ENCODE measurements at places on chromosomes 1 and 21.
A peak's percentile ranks its signal among the peaks of the same experiment; 100 is the strongest.

DNA sequence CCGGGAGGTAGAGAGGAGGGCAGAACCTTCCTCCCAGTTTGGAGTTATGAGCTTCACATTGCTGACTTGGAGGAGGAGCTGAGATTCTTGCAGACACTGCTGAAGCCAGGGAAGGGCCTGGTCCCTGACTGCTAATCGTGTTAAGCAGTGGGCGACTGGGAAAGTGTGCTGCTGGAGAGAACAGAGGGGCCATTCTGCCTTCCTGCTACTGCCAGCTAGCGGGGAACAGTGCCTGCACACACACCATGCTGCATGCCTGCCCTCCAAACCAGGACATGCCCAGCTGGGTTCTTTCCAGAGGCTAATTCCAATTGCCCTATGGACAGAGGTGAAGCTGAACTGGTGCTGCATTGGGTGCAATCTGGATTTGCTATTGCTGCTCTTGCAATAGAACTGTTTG lies 281.4 kb downstream of the AJAP1 start:
- H3K27ac ChIP-seq, result no peak overlapping the region
- no peaks in the 10 kb centered on the region for H3K4me1 ChIP-seq
- no peaks in the 10 kb centered on the region for H3K36me3 ChIP-seq
- no peaks in the 10 kb centered on the region for H3K27me3 ChIP-seq

DNA sequence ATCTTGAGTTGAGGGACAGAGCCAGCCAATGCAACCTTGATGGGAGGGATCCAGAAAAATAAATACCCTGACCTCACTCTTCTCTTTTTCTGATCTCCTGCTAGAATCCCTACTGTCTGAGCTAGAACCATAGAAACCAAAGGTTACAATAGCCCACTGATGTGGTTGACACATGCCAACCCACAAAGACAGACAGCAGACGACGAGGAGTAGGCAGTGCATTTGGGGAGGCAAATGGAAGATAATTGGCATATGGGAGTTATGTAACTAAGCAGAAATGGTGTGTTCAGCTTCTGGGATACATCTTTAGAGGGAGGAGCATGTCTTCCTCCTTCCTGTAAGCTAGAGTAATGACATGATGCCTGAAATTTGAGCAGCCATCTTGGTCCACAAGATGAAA lies 171.7 kb upstream of the FGGY start:
- no peaks in the 10 kb centered on the region for H3K27me3 ChIP-seq
- H3K4me1 ChIP-seq, result peaks cover 37% of the 10 kb centered on the region
- no peaks in the 10 kb centered on the region for H3K36me3 ChIP-seq
- no peak for DNase-seq

DNA sequence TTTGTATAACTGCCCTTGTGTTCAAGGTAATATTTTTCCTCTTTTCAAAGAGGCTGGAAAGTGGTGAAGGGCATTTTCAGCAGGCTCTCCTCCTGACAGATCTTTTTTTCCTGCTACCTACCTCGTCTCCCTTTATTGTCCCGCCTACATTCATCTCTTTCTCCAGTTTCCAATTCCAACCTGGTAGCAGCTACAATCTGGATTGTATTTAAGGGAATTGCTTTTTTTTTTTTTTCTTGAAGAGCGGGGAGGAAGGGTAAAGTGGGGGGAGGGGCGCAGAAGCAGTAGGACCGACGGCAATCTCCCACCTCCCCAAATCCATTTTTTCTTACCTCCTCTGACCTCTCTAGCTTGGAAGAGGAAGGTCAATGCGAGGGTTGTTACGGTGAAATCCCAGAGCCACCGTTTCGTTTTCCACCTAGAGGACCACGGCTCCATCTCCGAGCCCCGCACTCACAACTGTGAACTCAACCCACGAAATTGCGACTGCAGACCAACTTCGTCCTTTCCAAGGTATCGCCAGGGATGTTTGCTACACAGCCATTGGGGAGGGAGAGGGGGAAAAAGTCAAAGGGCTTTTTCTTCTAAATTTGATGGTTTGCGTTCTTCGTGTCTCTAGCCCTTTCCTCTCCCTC lies 464 bp downstream of the COL11A1 start:
- peak; percentile 72 for DNase-seq
- H3K4me3 ChIP-seq, result peak overlapping the region; percentile 57
- H3K4me1 ChIP-seq, result peaks cover 39% of the 10 kb centered on the region
- H3K27me3 ChIP-seq, result no peaks in the 10 kb centered on the region
- peaks cover 6% of the 10 kb centered on the region for H3K36me3 ChIP-seq
- peak overlapping the region; percentile 68 for H3K27ac ChIP-seq

DNA sequence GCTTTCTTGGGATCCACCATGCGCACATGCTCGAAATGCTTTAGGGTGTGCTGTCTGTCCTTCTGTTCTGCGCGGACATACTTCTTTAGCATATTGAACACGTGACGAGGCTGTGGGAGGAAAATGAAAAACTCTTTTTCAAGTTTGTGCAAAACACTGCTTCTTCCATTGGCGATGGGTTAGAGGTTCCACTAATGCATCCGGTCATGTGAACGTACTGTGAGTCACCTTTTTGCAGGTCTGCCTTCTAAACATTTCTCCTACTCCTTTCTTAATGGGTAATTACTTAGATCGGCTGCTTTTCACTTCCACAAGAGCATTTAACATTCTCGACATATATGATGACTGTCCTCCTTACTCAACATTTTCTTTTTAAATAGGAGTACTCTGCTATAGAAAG lies 214.9 kb downstream of the APP start:
- DNase-seq, result no peak
- H3K36me3 ChIP-seq, result peaks cover 33% of the 10 kb centered on the region
- H3K27me3 ChIP-seq, result no peaks in the 10 kb centered on the region
- H3K27ac ChIP-seq, result no peak overlapping the region
- H3K4me1 ChIP-seq, result no peaks in the 10 kb centered on the region
- H3K4me3 ChIP-seq, result no peak overlapping the region

- no peak overlapping the region for H3K27ac ChIP-seq
- no peaks in the 10 kb centered on the region for H3K27me3 ChIP-seq
- H3K4me3 ChIP-seq, result no peak overlapping the region
- H3K4me1 ChIP-seq, result no peaks in the 10 kb centered on the region
- peak; percentile 33 for DNase-seq
Observed at GRCh38 chr21:44415073-44416025, 40.0 kb upstream of the LRRC3 start.

DNA sequence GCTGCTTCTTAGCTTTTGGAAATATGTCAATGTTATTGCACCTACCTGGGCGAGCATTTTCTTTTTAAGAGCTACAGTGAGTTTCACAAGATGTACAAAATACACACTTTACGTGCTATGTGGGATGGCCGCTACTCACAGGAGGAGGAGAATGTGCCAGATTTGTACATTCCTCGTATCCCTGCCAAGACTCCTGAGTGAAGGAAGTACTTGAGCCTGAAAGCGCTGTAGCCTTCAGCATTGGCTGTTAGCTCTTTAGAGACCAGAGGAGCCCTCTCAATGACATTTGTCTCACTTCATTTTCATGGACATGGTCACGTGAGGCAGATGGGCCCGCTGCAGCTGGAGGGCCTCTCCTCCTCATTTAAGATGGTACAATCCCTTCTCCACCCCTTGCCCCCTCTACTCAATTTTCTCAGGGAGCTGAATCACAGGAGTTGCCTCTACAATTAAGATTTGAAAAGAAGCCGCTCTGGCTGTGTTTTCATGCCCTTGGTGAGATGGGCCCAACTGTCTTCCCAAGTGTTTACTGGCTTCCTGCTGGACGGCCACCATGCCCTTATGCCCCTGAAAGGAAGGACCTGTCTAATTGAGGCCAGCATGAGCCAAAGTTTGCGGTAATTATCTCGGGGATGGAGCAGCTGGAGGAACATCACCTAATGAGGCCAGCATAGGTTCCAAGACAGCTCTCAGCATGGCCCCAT lies 442.6 kb downstream of the PRDM2 start:
- H3K4me1 ChIP-seq, result no peaks in the 10 kb centered on the region
- H3K4me3 ChIP-seq, result no peak overlapping the region
- DNase-seq, result no peak
- no peaks in the 10 kb centered on the region for H3K27me3 ChIP-seq
- H3K36me3 ChIP-seq, result no peaks in the 10 kb centered on the region

GRCh38 chr1:16971341-16972188 lies 8.9 kb downstream of the MFAP2 start:
- H3K4me3 ChIP-seq, result no peak overlapping the region
- H3K27me3 ChIP-seq, result no peaks in the 10 kb centered on the region
- peaks cover 14% of the 10 kb centered on the region for H3K4me1 ChIP-seq
- no peak overlapping the region for H3K27ac ChIP-seq
- no peaks in the 10 kb centered on the region for H3K36me3 ChIP-seq
- DNase-seq, result no peak

DNA sequence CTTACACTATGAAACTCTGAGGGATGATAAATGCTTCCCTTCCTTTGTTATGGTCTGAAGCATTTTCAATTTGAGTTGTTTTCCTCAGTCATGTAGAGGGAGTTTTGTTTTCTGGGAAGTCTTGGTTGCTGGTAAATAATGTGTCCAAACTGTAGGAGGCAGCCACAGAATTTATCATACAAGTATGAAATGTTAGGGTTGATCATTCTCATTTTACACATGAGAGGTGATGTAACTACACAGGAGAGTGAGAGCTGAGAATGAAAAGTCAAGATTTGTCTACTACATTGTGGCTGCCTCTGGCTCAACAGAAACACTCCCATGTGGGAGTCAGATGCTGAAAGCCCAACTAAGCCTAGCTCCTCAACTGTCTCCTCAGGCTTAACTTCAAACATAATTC lies 182.5 kb upstream of the SGIP1 start:
- no peaks in the 10 kb centered on the region for H3K36me3 ChIP-seq
- H3K4me3 ChIP-seq, result no peak overlapping the region
- DNase-seq, result no peak

- no peaks in the 10 kb centered on the region for H3K27me3 ChIP-seq
- H3K36me3 ChIP-seq, result no peaks in the 10 kb centered on the region
- H3K27ac ChIP-seq, result peak overlapping the region; percentile 53
- no peak for DNase-seq
- H3K4me3 ChIP-seq, result no peak overlapping the region
- H3K4me1 ChIP-seq, result peaks cover 40% of the 10 kb centered on the region
Observed at GRCh38 chr1:22741118-22741517, 30.5 kb downstream of the EPHB2 start.

- peaks cover 11% of the 10 kb centered on the region for H3K4me1 ChIP-seq
- H3K36me3 ChIP-seq, result no peaks in the 10 kb centered on the region
- H3K27me3 ChIP-seq, result no peaks in the 10 kb centered on the region
- H3K27ac ChIP-seq, result no peak overlapping the region
Observed at GRCh38 chr1:53066488-53066887, 4.5 kb downstream of the PODN start.

- H3K4me1 ChIP-seq, result no peaks in the 10 kb centered on the region
- no peak overlapping the region for H3K4me3 ChIP-seq
- peaks cover 93% of the 10 kb centered on the region for H3K36me3 ChIP-seq
- no peaks in the 10 kb centered on the region for H3K27me3 ChIP-seq
- no peak overlapping the region for H3K27ac ChIP-seq
Observed at GRCh38 chr1:235448616-235449015, 55.6 kb downstream of the B3GALNT2 start.

GRCh38 chr1:109466452-109467300 lies at the start of gene SYPL2:
SYPL2 (plus strand) TSS chr1:109466546; CDS start chr1:109466844, 298 bp downstream.
- peak within 1 kb of the TSS; percentile 38 for H3K4me3 ChIP-seq
- H3K4me1 ChIP-seq, result peaks cover 11% of the 10 kb centered on the region
- H3K36me3 ChIP-seq, result no peaks in the 10 kb centered on the region
- no peak within 1 kb of the TSS for H3K27ac ChIP-seq

GRCh38 chr21:36039861-36040260 lies 20.5 kb downstream of the SETD4 start:
- H3K4me1 ChIP-seq, result no peaks in the 10 kb centered on the region
- no peak overlapping the region for H3K4me3 ChIP-seq
- H3K27ac ChIP-seq, result no peak overlapping the region
- no peaks in the 10 kb centered on the region for H3K27me3 ChIP-seq

DNA sequence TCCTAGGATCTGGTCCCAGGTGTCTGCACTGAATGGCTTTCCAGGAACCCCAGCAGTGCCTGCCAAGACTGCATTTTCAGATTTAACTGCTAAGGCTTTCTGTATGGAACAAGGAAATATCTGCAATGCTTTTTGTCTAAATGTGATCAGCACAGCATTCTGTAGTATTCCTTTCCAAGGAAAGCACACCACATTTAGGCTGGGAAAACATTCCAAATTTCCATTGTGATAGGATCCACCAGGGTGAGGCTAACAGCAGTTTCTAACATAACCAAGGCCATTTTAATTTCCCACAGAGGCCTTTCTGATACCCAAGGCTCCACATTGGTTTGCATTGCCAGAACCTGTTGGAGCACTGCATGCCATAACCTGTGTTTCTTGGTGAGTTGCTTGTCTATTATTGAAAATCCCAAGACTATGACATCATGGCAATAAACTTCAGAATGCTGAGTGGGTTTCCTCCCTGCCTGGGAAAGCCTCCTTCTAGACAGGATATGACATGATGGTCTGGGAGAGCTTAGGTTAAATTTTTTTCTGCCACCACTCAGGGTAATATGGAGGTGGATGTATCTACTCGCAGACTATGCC lies 23.3 kb upstream of the PTGFRN start:
- no peaks in the 10 kb centered on the region for H3K36me3 ChIP-seq
- H3K27ac ChIP-seq, result no peak overlapping the region
- H3K4me3 ChIP-seq, result no peak overlapping the region
- H3K4me1 ChIP-seq, result no peaks in the 10 kb centered on the region

GRCh38 chr1:30768830-30769718 lies 11.5 kb upstream of the LAPTM5 start:
- H3K27ac ChIP-seq, result no peak overlapping the region
- no peak for DNase-seq
- no peak overlapping the region for H3K4me3 ChIP-seq
- H3K27me3 ChIP-seq, result no peaks in the 10 kb centered on the region

DNA sequence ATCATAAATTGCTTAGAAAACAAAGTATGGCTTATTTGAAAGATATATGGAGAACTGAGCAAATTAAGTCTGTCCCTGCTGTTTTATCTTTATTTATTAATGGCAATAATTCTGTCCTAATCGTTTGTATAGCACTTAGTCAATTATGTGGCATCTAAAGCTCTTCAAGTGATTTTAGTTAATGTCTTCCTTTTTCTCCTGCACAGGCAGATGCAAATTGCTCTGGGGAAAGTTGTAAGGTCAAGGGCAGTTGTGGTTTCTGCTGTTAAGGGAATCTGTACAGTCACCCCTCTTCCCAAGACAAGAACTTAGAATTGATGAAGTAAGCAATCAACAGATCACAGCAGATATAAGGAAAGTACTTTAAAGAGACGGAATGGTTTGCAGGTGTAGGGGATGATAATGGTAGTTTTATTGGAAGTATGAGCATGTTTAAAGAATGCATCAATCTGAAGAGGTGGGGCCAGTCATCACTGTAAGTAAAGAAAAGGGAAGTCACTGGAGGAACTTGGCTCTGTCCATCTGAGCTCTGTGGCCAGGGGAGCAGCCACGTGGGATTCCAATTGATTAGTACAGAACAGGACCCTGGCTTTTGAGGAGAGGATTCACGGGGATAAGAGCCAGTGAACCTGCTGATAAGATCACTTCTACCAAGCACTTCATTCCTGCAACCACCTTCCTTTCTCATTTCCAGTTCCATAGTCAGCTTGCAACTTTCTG lies 116.0 kb upstream of the KCNJ6 start:
- DNase-seq, result no peak
- peaks cover 15% of the 10 kb centered on the region for H3K27me3 ChIP-seq
- H3K27ac ChIP-seq, result no peak overlapping the region
- no peaks in the 10 kb centered on the region for H3K36me3 ChIP-seq
- H3K4me3 ChIP-seq, result no peak overlapping the region

Measured in SJSA1 (cell line).